ENCODE measurements at places on chromosomes 12 and 14.

GRCh38 chr14:34000396-34000795 lies 49.5 kb upstream of the EGLN3 start:
- DNase-seq, result no peak

GRCh38 chr14:102863381-102863780 lies 59.1 kb upstream of the AMN start:
- no peak for DNase-seq

GRCh38 chr12:93895089-93895445 lies 217.9 kb downstream of the CRADD start:
- no peak for DNase-seq

- DNase-seq, result no peak
Measured at GRCh38 chr14:97848317-97848980, 1051.3 kb downstream of the VRK1 start.

- no peak for DNase-seq
Measured at GRCh38 chr12:118312578-118312977, 60.1 kb downstream of the TAOK3 start.

DNA sequence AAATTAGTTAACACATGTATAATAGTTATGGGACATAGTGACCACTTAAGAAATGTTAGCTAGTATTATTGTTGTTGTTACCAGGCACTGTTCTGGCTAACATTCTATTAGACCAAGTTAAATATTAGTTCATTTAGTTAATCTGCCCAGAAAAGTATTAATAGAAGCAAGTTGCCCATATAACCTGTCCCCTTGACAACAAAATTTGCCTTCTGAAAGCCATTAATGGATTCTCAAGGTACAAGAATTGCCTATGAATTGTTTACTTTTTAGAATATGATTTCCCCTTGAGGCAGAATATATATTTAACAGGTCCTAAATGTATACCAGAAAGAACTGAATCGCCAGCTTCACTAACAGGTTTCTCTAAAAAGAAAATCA lies 167.3 kb upstream of the TMCC3 start:
- DNase-seq, result no peak

GRCh38 chr12:116609319-116610114 lies 50.3 kb downstream of the MAP1LC3B2 start:
- no peak for DNase-seq

DNA sequence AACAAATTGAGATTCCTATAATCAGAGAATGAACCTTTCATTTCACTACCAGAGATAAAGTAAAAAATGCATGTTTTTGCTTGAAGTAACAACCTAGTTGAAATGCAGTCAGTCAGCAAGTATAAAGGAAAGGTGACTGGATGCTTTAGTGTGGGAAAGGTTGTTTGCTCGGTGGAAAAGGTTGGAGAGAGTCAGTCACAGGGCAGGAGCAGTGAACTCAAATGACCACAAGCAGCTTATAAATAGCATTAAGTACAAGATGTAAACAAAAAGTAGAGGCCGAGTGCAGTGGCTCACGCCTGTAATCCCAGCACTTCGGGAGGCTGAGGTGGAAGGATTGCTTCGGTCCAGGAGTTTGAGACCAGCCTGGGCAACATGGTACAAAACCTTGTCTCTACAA lies 98.1 kb upstream of the FGD4 start:
- DNase-seq, result no peak

- no peak for DNase-seq
Measured at GRCh38 chr12:42182394-42182793, 37.7 kb upstream of the GXYLT1 start.

- no peak for DNase-seq
Measured at GRCh38 chr14:24889843-24890242, 160.1 kb downstream of the STXBP6 start.
